A172 (cell line): ENCODE measurements at places on chromosomes 5 and 9.

DNA sequence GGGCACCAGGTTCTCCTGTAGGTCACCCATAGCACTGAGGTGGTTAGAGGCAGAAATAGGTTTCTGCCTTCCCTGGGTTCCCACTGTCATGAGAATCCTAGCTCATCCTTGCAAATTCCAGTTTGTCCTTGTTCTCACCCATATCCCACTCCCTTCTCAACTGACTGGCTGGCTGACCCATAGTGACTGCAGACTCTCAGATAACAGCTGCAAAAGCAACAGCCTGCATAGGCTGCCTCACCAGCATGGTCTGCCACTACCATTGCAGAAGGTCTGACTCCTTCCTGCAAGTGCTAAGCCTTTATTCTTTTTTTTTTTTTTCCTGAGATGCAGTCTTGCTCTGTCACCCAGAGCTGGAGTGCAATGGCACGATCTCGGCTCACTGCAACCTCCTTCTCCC lies 194.0 kb downstream of the SEMA6A start:
- DNase-seq, result no peak

DNA sequence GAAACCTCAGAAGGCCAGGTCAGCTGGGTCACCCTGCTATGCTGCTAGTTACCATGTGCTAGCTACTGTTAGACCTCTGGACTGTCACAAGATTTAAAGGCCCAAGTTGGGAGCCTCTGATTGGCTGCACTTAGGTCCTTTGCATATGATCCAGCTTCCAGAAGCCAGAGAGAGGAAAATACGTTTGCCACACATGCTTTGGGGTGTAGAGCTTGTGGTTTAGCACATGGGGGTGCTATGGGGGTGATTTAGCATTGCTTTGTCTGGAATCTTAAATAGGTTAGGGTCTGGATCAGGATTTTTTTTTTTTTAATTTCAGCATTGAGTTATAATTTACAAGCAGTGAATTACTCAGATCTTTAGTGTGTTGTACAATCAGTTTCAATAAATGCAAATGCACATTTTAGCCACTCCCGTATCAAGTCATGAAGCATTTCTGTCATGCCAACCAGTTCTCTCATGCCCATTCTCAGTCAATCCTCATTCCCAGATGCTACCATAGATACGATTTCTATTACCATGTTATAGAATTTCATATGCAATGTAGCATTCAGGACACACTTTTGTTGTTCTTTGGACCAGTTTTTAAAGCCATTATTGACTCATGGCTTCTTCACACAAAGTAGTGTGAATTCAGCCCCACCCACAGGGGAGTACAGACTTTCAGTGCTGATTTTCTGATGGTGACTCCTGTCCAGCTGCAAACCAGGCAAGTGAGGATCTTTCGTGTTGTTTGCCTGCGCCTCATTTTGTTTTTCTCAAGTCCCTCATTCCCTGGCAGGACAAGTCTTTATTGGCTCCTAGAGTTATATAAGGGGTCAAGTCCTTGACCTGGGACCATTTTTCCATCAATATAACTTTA lies 250.4 kb downstream of the LRRC70 start:
- DNase-seq, result no peak

DNA sequence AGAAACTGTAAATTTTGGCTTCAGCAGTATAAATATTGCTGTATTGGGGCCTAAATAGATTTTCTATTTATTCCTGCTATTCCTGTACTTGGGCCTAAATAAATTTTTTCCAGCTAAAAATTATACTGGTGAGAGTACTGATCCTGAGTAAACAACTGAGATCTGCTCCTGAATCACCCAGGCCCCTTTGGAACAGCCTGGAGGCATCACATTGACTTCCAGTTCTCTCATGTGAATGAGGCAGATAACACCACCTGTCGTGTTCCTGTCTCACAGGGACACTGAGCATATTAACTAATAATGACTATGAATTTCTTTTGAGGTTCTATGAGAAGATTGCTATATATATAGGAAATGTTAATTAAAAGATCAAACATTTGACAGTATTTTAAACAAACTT lies 119.5 kb upstream of the PLCXD3 start:
- DNase-seq, result no peak

GRCh38 chr9:7185612-7186011 lies 427.8 kb downstream of the KDM4C start:
- DNase-seq, result peak; percentile 85

DNA sequence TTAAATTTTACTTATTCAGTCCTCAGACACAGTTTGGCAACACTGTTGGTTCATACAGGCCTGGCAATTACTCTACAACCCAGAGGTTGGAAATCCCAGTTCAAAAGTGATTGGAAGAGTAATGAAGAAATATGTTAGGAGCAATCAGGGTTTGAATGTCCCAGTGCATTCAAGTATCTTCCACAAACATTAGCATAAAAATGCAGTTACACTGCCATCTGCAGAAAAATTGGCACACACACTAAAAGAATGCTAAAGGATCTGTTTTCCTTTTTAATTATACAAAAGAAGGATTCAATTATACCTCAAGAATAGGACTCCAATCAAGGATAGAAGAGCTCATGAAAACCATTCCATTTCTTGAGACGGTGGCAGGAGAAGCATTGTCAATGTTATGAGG lies 130.2 kb downstream of the DNAH5 start:
- peak; percentile 11 for DNase-seq
